Dermis blood vessel endothelial cell (primary cell): ENCODE measurements at places on chromosomes 16 and 17. TPM values are rescaled to one million over a fixed set of nuclear protein-coding genes. Genes with fewer than 3 reads are reported as not detected.

TSPOAP1 gene
- total RNA-seq: under 0.01 and 0.14 TPM in 2 replicates

PABPN1L gene
- total RNA-seq: not detected in 2 replicates

CPNE2 gene
- total RNA-seq: 73.3 and 92.3 TPM in 2 replicates

HASPIN gene
- 4.3 and 14.3 TPM in 2 replicates for total RNA-seq

SCGB1C2 gene
- not detected in 2 replicates for total RNA-seq

SLC52A1 gene
- total RNA-seq: 0.17 and 0.47 TPM in 2 replicates

CHST6 gene
- 1.2 and 1.9 TPM in 2 replicates for total RNA-seq

DNAAF1 gene
- total RNA-seq: under 0.01 TPM in 1 of 2 replicates, not detected in the other

KRT12 gene
- total RNA-seq: not detected in 2 replicates

ZNF750 gene
- 0.05 TPM in 1 of 2 replicates, not detected in the other for total RNA-seq

ARHGAP44 gene
- 0.47 and 0.68 TPM in 2 replicates for total RNA-seq

MEFV gene
- under 0.01 and 0.05 TPM in 2 replicates for total RNA-seq

SLC7A6 gene
- total RNA-seq: 17.4 and 31.1 TPM in 2 replicates

DNAH2 gene
- 0.42 TPM in 1 of 2 replicates, not detected in the other for total RNA-seq

CDK3 gene
- total RNA-seq: 0.51 and 2.1 TPM in 2 replicates

SPIRE2 gene
- total RNA-seq: 2.1 and 2.7 TPM in 2 replicates

AOC3 gene
- 0.17 and 0.51 TPM in 2 replicates for total RNA-seq

SYT17 gene
- total RNA-seq: 2.2 and 2.9 TPM in 2 replicates

TMEM100 gene
- 7.3 and 8.0 TPM in 2 replicates for total RNA-seq

KRT33A gene
- total RNA-seq: not detected in 2 replicates

OTOP3 gene
- not detected in 2 replicates for total RNA-seq

KRT28 gene
- total RNA-seq: not detected in 2 replicates

MYH8 gene
- not detected in 2 replicates for total RNA-seq

VAT1L gene
- 0.37 and 1.4 TPM in 2 replicates for total RNA-seq

CES4A gene
- 1.4 and 1.7 TPM in 2 replicates for total RNA-seq

HS3ST3B1 gene
- total RNA-seq: 0.28 and 1.4 TPM in 2 replicates

WDR59 gene
- 10.3 and 16.3 TPM in 2 replicates for total RNA-seq

RHBDF1 gene
- total RNA-seq: 30.1 and 32.1 TPM in 2 replicates

LRRC37A gene
- 0.60 and 1.9 TPM in 2 replicates for total RNA-seq

TP53TG3C gene
- not detected in 2 replicates for total RNA-seq

KRTAP4-1 gene
- not detected in 2 replicates for total RNA-seq

MT4 gene
- total RNA-seq: not detected in 2 replicates

ZSCAN10 gene
- total RNA-seq: not detected in 2 replicates

RRAD gene
- total RNA-seq: 0.84 and 1.9 TPM in 2 replicates

HBA2 gene
- 0.42 TPM in 1 of 2 replicates, not detected in the other for total RNA-seq

ICAM2 gene
- 443 and 748 TPM in 2 replicates for total RNA-seq

LGALS9B gene
- total RNA-seq: not detected in 2 replicates

MYO15A gene
- under 0.01 and 0.60 TPM in 2 replicates for total RNA-seq

ZFP1 gene
- total RNA-seq: 15.5 and 17.8 TPM in 2 replicates

GRIN2C gene
- 0.14 and 0.17 TPM in 2 replicates for total RNA-seq

LASP1 gene
- total RNA-seq: 104 and 199 TPM in 2 replicates

BAIAP3 gene
- 1.3 and 1.4 TPM in 2 replicates for total RNA-seq

TP53TG3F gene
- not detected in 2 replicates for total RNA-seq

GRB2 gene
- total RNA-seq: 91.2 and 124 TPM in 2 replicates

MARVELD3 gene
- total RNA-seq: not detected in 2 replicates

TP53TG3 gene
- total RNA-seq: not detected in 2 replicates

LDHD gene
- total RNA-seq: 1.7 and 2.1 TPM in 2 replicates

MATCAP1 gene
- total RNA-seq: 7.1 and 11.4 TPM in 2 replicates

C1QTNF8 gene
- not detected in 2 replicates for total RNA-seq

CCDC40 gene
- 1.4 and 2.2 TPM in 2 replicates for total RNA-seq

HBM gene
- total RNA-seq: not detected in 2 replicates

PLA2G10 gene
- not detected in 2 replicates for total RNA-seq
